Natural killer cell (primary cell): ENCODE measurements at places on chromosomes 7 and 10. TPM values are rescaled to one million over a fixed set of nuclear protein-coding genes. Genes with fewer than 3 reads are reported as not detected.

DNA sequence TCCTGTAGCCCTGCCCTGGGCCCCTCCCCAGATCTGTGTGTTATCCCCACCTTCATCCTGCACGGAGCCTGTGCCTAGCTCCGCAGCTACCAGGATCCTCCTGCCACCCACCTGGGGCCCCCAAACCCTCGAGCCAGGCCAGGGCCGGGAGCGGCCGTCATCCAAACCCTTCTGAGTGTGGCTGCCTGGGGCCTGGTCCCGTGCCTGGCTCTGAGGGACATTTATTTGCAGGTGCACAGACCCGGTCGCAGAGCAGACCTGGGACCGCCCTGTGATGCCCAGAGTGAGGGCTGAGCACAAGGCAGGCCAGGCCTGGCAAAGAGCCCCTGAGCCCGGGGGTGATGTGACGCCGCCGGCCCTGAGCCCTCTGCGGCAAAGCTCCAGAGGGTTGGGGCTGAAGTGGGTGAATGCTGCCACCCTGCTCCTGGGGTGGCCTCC, 27.4 kb upstream of the INPP5A start:
- no peaks in the 10 kb centered on the region for H3K36me3 ChIP-seq
- H3K4me1 ChIP-seq, result no peaks in the 10 kb centered on the region
- DNase-seq, result no peak
- H3K27ac ChIP-seq, result no peak overlapping the region
- H3K4me3 ChIP-seq, result no peak overlapping the region

DNA sequence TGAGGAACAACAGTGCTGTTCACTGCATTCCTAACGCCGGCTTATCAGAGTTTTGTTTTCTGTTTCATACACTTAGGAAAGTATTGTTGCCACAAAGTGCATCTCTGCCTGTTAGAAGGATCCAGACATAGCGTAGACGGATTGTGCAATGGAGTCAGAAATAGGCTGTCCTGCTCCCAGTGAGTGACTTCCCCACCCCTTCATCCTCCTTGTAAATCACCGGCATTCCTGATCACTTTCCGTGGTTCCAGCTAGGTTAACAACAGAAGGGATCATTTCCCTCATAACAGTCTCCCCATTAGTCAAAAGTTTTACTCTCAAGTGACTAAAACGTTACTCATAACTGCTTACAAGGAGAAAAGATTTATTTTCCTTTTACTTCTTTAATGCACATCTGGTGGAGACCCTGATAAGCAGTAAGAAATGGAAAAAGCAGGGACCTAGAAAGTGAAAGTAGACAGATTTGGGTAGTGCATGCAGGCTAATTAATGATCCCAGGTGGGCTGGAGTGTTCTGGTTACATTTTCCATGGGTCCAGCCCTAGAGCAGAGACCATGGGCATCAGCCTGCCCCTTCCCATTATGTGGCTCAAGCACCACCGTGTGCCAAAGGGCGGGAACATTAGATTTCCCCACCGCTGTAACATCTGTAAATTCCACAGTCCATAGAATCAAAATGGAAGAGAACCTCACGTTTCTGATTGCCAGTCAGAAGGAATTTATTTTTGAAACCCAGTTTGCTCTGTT, 395.1 kb upstream of the GALNT17 start:
- no peaks in the 10 kb centered on the region for H3K36me3 ChIP-seq
- H3K4me1 ChIP-seq, result peaks cover 13% of the 10 kb centered on the region
- no peak overlapping the region for H3K27ac ChIP-seq
- no peaks in the 10 kb centered on the region for H3K27me3 ChIP-seq

DNA sequence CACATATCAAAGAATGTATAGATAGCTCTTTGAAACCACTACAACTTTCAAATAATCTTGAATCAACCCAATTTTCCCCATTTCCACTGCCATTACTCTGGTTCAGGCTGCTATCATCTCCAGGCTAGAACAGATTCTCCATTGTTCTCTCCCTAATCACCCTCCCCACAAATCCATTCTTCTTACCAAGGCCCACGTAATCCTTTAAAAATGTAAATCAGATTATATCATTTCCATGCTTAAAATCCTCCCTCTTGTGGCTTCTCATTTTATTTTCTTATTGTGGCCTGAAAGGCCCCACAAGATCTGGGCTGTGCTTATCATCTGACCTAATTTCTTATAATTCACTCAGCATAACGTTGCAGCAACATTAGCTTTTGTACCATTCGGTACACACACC, 3.0 kb upstream of the PON1 start:
- H3K4me1 ChIP-seq, result peaks cover 3% of the 10 kb centered on the region
- H3K36me3 ChIP-seq, result no peaks in the 10 kb centered on the region
- no peak overlapping the region for H3K4me3 ChIP-seq
- H3K27me3 ChIP-seq, result peaks cover 9% of the 10 kb centered on the region
- no peak for DNase-seq

DNA sequence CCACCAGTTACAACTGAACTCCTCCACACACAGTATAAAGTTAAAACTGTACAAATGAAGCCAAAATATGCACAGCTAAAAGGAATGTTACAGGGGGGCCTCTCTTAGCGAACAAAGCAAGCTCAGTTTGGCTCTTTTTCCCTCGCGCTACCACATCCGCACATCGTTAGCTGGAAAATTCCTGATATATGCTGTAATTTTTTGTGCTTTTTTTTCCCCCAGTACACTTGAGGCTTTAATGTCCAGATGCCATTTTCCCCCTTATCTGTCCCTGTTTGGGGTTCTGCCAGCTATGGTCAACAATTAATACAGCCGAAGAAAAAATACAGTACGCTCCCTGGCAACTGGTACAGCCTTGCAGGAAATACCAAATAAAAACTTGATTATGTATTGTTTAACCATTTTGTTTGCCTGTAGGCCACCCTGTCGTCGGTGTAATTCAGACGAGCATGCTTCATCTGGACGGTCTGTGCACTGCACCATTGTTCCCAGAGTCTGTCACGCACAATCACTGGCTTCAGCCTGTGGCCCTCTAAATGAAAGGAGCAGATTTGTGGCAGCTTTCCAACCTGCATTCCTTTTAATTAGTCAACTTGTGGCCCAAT, 108.1 kb upstream of the FAM133B start:
- H3K4me3 ChIP-seq, result no peak overlapping the region
- DNase-seq, result no peak
- H3K4me1 ChIP-seq, result no peaks in the 10 kb centered on the region
- no peak overlapping the region for H3K27ac ChIP-seq
- no peaks in the 10 kb centered on the region for H3K27me3 ChIP-seq

- H3K4me1 ChIP-seq, result no peaks in the 10 kb centered on the region
- H3K27ac ChIP-seq, result no peak overlapping the region
- H3K36me3 ChIP-seq, result no peaks in the 10 kb centered on the region
- H3K4me3 ChIP-seq, result no peak overlapping the region
These were observed 172.7 kb downstream of the SND1 start for GRCh38 chr7:127824682-127825081.

DNA sequence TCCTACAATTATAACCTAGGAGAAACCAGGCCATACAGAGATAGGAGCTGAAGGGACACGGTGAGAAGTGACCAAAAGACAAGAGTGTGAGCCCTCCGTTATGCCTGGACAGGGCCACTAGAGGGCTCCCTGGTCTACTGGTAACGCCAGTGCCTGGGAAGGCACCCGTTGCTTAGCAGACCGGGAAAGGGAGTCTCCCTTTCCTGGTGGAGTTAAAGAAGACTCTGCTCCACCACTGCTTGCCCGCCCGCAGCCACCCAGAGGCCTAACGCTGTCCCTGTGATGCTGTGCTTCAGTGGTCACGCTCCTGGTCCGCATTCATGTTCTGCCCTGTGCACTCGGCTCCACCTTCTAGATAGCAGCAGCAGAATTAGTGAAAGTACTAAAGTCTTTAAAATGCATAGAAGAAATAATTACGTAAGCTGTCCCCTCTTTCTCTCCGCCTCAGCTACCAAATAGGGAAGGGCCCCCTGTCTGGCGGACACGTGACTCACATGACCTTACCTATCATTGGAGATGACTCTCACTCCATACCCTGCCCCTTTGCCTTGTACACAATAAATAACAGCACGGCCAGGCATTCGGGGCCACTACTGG, 34.8 kb downstream of the GRID2IP start:
- no peak overlapping the region for H3K27ac ChIP-seq
- peaks cover 6% of the 10 kb centered on the region for H3K4me1 ChIP-seq
- peak overlapping the region; percentile 27 for H3K4me3 ChIP-seq
- DNase-seq, result peak; percentile 79
- H3K36me3 ChIP-seq, result no peaks in the 10 kb centered on the region

- DNase-seq, result no peak
- no peaks in the 10 kb centered on the region for H3K27me3 ChIP-seq
- H3K27ac ChIP-seq, result no peak overlapping the region
These were observed 48.2 kb upstream of the SMNDC1 start for GRCh38 chr10:110352930-110353243.

GRCh38 chr7:129866251-129866650, 86.5 kb downstream of the UBE2H start:
- no peak overlapping the region for H3K4me3 ChIP-seq
- peaks cover 4% of the 10 kb centered on the region for H3K4me1 ChIP-seq
- no peaks in the 10 kb centered on the region for H3K36me3 ChIP-seq
- H3K27me3 ChIP-seq, result no peaks in the 10 kb centered on the region

- no peaks in the 10 kb centered on the region for H3K27me3 ChIP-seq
- H3K27ac ChIP-seq, result no peak overlapping the region
- no peaks in the 10 kb centered on the region for H3K36me3 ChIP-seq
- no peaks in the 10 kb centered on the region for H3K4me1 ChIP-seq
- H3K4me3 ChIP-seq, result no peak overlapping the region
These were observed 102.9 kb upstream of the MYO3A start for GRCh38 chr10:25831080-25831479.

DNA sequence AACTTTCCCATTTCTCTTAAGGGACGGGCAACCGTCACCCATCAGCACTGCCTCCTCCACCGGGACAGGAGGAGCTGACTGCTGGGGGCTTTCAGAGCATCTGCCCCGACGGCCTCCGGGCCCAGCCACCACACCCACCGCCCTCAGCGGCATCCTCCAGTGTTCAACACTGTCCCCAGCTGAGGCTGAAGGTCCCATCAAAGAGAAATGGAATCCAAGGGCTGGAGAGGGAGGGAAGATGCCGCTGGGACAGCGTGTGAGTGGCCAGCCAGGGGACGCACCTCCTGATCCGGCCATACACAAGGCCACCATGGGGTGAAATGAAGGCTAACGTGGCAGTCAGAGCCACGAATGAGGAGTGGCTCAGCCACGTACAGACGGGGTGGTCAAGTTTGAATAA, 153.6 kb upstream of the PPP2R2D start:
- H3K27ac ChIP-seq, result no peak overlapping the region
- no peak for DNase-seq
- no peaks in the 10 kb centered on the region for H3K27me3 ChIP-seq
- H3K4me1 ChIP-seq, result peaks cover 7% of the 10 kb centered on the region

- no peak for DNase-seq
- H3K36me3 ChIP-seq, result peaks cover 6% of the 10 kb centered on the region
- H3K4me3 ChIP-seq, result no peak overlapping the region
These were observed 98.4 kb downstream of the VOPP1 start for GRCh38 chr7:55473932-55474331.

- no peak overlapping the region for H3K27ac ChIP-seq
- no peaks in the 10 kb centered on the region for H3K27me3 ChIP-seq
- H3K36me3 ChIP-seq, result peaks cover 30% of the 10 kb centered on the region
- DNase-seq, result no peak
- H3K4me1 ChIP-seq, result peaks cover 17% of the 10 kb centered on the region
- H3K4me3 ChIP-seq, result peak overlapping the region; percentile 20
These were observed 17.2 kb downstream of the AP5Z1 start for GRCh38 chr7:4792537-4793126.

DNA sequence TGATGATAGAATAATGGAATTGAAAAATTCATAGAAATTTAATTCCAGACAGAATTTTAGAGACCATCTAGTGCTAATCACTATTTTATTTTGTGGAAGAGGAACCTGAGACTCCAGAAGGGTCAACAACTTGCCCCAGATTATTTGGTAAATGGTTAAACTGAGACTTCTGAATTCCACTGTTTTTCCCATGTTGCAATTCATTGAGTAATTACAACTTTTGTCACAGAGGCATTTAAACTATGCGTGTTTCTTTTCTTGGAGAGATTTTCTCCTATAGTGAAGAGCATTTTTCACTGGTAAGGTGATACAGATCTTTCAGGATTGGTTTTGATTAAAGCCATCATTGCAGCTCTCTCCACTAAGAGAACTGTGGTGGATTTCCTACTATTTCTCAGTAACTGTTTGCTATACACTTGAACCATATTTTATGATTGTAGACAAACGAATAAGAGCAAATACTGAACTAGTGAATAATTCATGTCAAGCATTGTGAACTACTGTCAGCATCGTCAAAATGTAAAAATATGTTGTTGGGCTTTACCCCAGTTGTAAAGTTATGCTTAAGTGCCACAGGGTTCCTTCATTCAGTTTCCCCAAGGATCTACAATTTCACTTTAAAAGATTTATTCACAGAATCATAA, 26.5 kb downstream of the LRGUK start:
- DNase-seq, result no peak
- no peaks in the 10 kb centered on the region for H3K36me3 ChIP-seq
- no peak overlapping the region for H3K4me3 ChIP-seq
- no peaks in the 10 kb centered on the region for H3K27me3 ChIP-seq
- H3K4me1 ChIP-seq, result no peaks in the 10 kb centered on the region

DNA sequence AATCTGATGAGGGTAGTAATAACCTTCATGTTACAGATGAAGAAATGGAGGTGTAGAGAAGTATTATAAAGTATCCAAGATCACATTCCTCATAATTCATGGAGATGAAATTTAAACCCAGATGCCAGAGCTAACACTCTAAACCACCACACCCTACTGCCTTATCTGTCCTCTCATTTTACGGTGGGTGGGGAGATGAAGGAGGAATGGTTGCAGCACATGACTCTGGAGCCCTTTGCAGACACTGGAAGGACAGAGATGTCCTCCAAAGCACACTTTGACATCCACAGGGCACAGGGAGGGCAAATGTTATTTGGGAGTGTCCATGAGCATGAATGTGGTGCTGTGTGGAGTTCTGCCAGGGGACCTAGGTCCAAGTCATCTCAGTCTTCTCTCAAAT, 1.1 kb downstream of the PLEKHS1 start:
- H3K4me1 ChIP-seq, result no peaks in the 10 kb centered on the region
- no peak for DNase-seq
- no peaks in the 10 kb centered on the region for H3K36me3 ChIP-seq
- no peak overlapping the region for H3K4me3 ChIP-seq
- H3K27me3 ChIP-seq, result no peaks in the 10 kb centered on the region
- H3K27ac ChIP-seq, result no peak overlapping the region

DNA sequence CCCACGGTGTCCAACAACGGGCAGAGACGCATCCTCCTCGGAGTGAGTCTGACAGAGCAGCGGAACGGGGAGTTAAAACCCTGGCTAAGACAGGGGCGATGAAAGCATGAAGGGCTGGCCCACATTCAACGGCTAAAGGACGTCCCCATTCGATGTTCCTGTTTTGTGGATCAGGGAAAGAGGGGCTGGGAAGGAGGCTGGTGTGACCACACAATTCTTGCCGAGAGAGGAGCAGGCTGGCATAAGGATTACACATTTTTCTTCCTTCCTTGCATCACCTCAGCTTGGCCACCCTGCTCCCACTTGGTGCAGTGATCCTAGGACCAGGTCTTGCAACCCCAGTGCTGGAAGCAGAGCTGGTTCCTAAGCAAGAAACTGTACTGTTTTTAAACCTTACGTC, 67.7 kb downstream of the GNA12 start:
- H3K4me1 ChIP-seq, result peaks cover 8% of the 10 kb centered on the region
- H3K36me3 ChIP-seq, result no peaks in the 10 kb centered on the region
- H3K27ac ChIP-seq, result no peak overlapping the region

The MSMB gene
- total RNA-seq, result not detected

The TUBB8 gene
- 0.89 TPM for total RNA-seq

The PNLIPRP3 gene
- not detected for total RNA-seq

The PRKG1 gene
- total RNA-seq, result 0.35 TPM

The AGK gene
- 70.0 TPM for total RNA-seq

The PNLIP gene
- not detected for total RNA-seq
